ENCODE measurements at places on chromosomes 3 and 15.
A peak's percentile ranks its signal among the peaks of the same experiment; 100 is the strongest.

- no peak for DNase-seq
Observed at GRCh38 chr15:90231028-90232017, 2.4 kb downstream of the CIB1 start.

DNA sequence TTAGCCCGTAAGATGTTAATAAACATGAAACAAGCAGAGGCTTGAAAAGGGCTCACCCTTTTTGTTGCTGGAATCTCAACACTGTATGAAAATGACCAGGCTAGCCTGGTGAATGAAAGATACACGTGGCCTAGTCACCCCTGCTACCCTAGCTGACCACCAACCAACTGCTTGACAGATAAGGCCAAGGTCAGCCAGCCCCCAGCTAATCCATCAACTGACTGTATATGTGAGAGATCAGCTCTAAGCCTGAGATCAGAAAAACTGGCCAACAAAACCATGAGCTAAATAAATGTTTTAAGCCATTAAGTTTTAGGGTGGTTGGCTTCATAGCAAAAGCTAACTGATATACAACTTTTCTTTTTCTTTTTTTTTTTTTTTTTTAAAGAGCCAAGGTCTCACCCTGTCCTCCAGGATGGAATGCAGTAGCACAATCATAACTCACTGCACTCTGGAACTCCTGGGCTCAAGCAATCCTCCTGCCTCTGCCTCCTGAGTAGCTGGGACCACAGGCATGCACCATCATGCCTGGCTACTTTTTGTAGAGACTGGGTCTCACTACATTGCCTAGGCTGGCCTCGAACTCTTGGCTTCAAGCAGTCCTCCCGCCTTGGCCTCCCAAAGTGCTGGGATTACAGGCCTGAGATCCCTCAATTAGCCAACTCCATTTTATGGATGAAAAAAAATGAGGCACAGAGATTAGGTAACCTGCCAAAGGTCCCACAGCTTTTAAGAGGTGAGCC, 34.6 kb downstream of the SH3BP5 start:
- no peak for DNase-seq

GRCh38 chr3:46334741-46335478, 19.0 kb upstream of the CCR2 start:
- DNase-seq: no peak

DNA sequence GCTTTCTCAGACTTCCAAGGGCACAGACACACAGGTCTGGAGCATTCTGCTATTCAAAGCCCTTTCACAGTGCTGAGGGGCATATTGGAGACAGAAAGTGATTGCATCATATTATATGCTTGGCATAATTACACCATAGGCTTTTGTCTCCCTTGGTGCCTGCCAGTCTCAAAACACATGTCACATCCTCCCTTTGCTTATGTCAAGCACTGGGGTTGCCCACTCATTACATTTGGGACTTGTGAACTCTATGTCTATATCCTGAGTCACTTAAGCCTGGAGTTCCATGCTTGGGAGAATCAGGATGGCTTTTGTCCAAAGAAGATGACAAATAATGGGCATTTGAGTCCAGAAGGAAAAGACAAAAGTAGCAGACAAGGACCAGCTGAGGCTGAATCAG, 12.3 kb upstream of the PDZRN3 start:
- DNase-seq: peak; percentile 1

DNA sequence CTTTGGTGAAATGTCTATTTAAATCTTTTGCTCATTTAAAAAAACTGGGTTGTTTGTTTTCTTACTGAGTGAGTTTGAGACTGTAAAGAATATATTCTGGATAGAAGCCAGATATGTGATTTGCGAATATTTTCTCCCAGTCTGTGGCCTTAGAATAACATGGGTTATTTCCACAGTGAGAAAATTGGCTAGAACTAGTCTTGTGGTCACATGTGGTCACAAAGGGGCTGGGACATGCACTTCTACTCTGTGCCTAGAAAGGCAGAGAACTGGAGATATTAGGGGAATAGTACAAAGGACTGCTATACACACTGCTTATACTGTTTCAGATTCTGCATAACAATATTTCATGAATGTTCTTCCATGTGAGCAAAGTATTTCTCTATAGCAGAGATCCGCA, 79.9 kb upstream of the RGMA start:
- no peak for DNase-seq

DNA sequence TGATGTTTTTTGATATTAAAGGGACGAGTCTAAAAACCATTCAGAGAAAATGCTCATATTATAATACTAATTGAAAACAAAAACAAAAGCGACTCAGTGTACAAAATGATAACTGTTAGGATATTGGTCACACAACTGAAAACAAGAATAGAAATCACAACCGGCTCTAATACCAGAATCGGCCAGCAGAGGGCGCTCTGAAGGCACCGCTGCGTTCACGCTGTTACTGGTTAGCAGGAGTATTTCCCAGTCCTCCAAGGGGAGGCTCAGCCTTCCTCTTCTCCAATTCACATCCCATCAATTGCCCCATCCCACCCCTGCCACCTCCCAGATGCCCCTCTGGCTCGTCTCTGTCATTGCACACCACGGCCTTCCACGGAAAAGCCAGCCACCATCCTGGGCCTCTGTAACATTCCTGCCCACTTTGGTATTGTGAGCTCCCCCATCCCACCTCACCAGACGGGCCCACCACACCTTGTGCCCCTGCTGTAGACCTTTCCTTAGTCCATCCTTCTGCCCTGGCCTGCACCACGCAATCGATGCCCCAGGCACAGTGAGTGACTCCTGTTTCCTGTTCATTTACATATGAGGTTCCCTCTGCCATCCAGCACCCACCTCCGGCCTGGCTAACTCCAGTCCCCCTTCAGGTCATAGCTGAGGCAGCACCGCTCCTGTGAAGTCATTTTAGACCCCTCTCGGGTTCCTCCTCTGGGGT, 8.5 kb downstream of the FAM107A start:
- DNase-seq: peak; percentile 60

Data from A673 (cell line).